ENCODE measurements at places on chromosomes 2 and 18.
A peak's percentile ranks its signal among the peaks of the same experiment; 100 is the strongest.

DNA sequence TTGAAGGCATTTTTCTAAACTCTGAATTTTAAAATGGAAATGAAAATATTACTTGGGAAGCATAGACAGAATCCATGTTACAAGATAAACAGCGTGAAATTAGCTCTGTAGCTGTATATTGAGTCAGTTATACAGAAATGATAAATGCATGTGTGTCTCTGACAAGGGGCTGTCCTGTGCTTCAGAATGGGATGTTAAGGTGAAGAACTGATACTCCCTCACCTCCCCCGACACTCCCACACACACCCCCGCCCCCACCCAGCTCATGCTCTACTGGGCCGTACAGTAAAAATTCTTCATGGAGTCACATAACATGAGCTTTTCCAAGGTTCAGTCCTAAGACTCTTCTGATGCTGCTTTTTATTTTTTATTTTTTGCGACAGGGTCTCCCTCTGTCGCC is 869 bp upstream of the THUMPD2 start:
- DNase-seq, result no peak

DNA sequence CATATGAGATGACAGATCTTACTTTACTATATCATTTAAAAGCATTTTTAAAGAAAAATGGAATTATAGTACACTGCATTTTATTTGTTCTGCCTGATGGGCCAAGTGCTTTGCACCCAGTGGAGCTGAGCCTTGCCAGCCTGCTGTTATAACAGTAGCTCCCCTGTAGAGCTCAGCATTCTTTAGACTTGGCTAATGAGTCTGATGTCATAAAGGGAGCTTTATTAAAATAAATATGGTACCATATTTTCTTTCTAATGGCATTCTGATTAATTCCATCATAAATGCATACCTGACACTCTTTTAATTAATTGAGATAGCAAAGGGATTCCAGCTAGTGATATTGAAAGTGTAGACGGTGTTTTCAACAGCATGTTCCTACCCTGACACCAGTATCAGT is 40.7 kb downstream of the PARD3B start:
- no peak for DNase-seq

DNA sequence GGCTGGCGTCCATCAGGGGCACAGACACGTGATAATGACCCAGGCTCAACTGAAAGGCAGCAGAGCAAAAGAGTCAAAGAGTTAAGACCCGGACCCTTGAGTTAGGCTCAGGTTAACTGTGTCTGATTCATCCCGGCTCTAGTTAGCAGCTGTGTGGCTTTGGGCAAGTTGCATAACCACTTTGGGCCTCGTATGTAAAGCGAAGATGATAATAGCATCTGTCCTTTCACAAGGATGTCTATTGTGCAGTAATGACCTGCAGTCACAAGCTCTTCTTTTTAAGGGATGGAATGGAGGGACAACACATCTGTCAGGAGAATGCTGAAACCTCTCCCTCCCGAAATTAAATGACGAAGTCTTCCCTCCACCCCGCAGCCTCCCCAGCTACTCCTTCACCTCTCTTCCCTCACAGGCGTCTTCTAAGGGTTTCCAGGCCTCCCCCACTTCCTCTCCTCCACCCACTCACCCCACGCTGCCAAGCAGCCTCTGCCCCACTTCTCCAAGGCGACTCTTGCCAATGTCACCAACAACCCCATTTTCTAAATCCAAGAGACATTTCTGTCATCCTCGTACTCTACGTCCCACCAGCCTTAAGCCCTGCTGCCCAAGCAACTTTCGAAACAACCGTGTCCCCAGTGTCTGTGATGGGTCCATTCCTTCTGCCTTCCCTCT is 135.1 kb upstream of the ID2 start:
- peak; percentile 77 for DNase-seq

DNA sequence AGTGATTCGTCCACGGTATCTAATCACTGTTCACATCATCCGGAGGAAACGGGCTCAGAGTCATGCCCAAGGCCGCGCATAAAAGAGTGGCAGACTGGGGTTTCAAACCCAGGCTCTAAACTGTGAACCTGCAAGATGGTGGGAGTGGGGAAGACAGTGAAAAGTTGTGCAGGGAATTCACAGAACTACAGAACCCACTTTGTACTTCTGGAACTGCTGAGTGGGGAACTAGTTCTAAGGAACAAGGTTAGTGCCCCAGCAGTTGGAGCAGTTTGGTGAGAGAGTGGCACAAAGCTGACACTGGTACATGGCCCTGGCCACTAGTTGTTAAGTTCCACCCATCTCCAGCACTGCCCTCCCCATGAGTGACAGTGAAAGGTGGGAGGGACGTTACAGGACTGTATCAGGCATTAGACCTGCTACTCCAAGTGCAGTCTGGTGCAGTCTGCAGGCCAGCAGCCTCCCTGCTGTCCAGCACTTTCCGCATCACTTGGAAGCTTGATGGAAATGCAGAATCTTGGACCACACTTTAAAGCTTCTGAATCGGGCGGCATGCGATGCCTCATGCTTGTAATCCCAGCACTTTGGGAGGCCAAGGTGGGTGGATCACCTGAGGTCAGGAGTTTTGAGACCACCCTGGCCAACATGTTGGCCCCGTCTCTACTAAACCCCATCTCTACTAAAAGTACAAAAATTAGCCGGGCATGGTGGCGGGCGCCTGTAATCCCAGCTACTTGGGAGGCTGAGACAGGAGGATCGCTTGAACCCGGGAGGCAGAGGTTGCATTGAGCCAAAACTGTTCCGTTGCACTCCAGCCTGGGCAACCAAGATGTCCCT is 47.3 kb downstream of the C2orf42 start:
- DNase-seq, result peak; percentile 48

GRCh38 chr2:60527762-60528161 is 25.7 kb downstream of the BCL11A start:
- peak; percentile 91 for DNase-seq

- no peak for DNase-seq
Observed at GRCh38 chr2:163553601-163554000, 182.2 kb downstream of the FIGN start.

- no peak for DNase-seq
Observed at GRCh38 chr18:37210781-37211180, 354.8 kb downstream of the CELF4 start.

DNA sequence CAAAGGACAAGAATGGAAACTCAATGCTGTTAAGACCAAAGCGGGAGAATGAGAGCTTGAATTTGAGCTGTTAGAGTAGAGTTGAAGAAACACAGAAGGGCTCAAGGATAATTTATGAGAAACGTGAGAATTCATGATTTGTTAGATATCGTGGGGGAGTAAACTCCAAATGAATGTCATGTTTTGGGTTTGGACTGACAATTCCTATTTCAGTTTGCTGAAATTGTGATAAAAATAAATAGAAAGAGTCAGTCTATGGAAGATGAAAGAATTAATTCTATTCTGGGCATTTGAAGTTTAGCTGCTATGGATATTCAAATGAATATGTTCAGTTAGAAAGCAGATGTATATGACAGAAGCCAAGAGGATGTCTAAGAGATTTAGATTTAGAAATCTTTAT is 723.4 kb upstream of the PIK3C3 start:
- DNase-seq, result no peak

- DNase-seq, result no peak
Observed at GRCh38 chr2:144914622-144915318, 394.9 kb upstream of the ZEB2 start.

- DNase-seq, result no peak
Observed at GRCh38 chr2:128594953-128595677, 276.4 kb upstream of the HS6ST1 start.

DNA sequence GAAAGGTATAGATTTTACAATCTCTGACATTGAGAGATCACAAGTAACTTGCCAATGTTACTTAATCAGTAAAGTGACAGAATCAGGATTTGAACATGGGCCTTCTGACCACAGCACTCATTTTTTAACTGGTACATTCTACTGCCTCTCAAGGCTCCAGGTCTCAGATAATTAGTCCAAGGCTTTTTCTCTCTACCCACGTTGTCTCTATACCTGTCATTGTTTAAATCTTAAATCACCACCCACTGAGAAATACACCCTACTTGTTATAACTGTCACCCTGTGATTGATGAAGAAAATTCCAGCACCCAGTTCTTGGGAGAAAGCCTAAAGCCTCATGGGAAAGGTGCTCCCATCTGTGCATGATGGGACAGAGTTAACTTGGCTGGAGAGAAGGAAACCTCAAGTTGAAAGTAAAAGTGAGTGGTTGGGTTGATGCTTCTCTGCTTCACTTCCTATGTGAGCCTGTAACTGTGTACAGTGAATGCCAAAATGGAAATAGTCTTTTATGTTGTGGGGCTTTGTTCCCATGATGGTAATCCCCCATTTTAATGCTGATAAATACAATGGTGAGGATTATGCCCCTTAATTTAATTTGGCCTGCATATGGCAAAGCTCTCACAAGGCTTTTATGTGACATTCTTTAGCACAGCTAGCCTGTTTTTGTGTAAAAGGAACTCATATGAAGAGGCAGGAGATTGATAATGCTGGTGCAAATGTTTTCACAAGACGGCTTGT is 190.1 kb upstream of the SP5 start:
- DNase-seq, result no peak

DNA sequence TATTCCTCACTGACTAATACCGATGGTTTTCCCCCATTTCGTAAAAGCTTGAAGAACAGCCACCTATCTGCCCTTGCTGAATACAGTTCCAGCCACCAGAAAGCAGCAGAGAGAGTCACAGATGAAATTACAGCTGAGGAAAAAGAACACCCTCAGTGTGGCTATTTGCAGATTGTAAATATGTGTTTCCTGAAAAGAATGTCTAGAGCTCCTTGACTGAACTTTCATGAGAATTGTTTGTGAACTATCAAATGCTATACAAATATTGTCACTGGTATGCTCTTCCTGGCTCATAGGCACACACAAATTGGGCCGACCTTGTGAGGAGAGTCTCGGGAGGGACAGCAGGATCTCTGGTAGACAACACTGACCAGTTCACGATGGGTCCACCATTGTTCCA is 58.1 kb upstream of the TTC39C start:
- peak; percentile 32 for DNase-seq

- DNase-seq, result peak; percentile 69
Observed at GRCh38 chr2:219175928-219176817, 552 bp downstream of the CNPPD1 start.

GRCh38 chr18:46624127-46624526 is 32.9 kb downstream of the LOXHD1 start:
- DNase-seq, result no peak

- no peak for DNase-seq
Observed at GRCh38 chr2:108870069-108870644, 83.6 kb downstream of the CCDC138 start.
